ENCODE measurements at places on chromosomes 1 and 21.

- no peak for DNase-seq
Observed at GRCh38 chr1:17857996-17858395, 102.9 kb downstream of the ACTL8 start.

- no peak for DNase-seq
Observed at GRCh38 chr1:221308534-221309511, 429.6 kb downstream of the HLX start.

DNA sequence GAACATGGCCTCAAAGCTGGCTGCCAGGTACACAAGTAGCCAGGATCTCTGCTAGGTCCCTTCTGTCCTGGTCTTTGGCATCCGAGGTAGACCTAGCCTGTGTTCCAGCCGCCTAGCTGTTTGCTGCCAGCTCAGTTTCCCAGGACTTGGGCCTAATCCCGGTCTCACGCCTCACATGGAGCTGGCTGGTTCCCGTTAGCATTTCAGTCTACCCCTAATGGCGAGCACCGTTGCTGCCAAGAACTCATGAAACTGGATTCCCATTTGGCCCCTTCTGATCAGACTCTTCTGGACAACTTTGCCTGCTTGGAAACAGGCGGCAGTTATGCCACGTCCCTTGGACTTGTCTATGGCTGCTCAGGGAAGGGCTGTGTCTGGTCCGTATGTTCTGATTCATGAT lies 26.2 kb upstream of the HHAT start:
- no peak for DNase-seq

- no peak for DNase-seq
Observed at GRCh38 chr1:174942547-174943255, 57.0 kb upstream of the CACYBP start.

GRCh38 chr1:51328926-51329325 lies 1.4 kb downstream of the TTC39A start:
- DNase-seq: no peak

- DNase-seq: no peak
Observed at GRCh38 chr1:237111807-237112206, 69.8 kb downstream of the RYR2 start.

DNA sequence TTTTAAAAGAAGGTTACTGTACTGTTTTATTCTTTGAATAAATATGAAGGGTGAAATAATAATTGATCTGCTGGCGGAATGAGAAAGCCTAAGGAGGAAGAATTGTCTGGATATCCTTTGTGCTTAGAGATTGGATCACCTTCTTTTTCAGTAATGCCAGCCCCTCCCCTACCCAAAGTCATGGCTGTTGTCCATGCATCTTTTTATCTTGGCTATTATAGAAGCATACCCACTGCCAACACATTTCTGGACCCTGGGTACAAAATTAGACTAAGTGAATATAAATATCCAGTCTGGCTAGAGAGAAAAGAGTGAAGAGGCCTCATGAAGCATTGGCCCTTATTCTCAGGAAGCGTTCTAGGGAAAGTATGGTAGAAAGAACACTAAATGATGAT lies 28.1 kb downstream of the AK4 start:
- DNase-seq: no peak

DNA sequence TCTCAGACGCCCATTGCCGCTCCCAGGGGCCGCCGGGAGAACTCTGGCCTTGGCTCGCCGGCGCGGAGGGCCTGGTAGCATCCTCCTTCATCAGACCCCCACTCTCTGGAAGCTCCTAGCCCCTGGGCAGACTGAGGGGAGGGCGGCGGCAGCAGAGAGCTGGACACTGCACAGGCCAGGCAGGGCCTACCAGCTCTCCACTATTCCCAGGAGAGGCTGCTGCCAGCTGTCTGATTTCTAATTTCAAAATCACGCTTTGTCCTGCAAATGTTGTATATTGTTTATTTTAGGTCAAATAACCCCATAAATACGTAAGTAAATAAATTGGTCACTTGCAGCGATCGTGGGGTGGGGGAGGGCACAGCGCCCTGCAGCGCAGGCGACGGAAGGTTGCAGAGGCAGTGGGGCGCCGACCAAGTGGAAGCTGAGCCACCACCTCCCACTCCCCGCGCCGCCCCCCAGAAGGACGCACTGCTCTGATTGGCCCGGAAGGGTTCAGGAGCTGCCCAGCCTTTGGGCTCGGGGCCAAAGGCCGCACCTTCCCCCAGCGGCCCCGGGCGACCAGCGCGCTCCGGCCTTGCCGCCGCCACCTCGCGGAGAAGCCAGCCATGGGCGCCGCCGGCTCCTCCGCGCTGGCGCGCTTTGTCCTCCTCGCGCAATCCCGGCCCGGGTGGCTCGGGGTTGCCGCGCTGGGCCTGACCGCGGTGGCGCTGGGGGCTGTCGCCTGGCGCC lies at the start of gene MTARC1:
TSS of gene MTARC1 (plus strand) at position 577 of the 732 bp plus-strand sequence. CDS start at position 609, 32 bp downstream.
- DNase-seq: peak; percentile 84

- no peak for DNase-seq
Observed at GRCh38 chr1:180981596-180982387, 40.9 kb downstream of the STX6 start.

- DNase-seq: peak; percentile 92
Observed at GRCh38 chr1:15740924-15741850, 1.1 kb upstream of the TMEM82 start.

- peak; percentile 37 for DNase-seq
Observed at GRCh38 chr1:65791801-65792668, 660 bp upstream of the PDE4B start.

GRCh38 chr1:179327679-179328078 lies 34.1 kb downstream of the SOAT1 start:
- DNase-seq: no peak

- DNase-seq: no peak
Observed at GRCh38 chr1:8352471-8352845, 34.5 kb downstream of the SLC45A1 start.

GRCh38 chr1:228830954-228831481 lies 95.7 kb downstream of the RHOU start:
- DNase-seq: peak; percentile 30

DNA sequence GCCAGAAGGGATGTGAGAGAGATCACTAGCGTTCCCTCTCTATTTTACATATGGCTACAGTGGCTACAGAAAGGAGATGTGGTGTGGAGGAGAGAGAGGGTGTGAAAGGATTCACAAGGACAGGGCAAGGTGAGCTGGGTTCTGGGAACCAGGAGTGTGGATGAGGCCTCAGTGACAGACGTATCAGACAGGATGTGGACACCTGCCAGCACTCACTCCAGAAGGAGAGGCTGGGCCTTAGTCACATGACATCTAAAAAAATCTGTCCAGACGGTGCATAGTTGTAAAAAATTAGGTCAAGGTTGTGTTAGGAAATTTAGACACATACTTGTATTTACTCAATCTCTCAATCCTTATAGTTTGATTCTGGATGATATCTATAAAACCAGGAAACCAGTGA lies 10.6 kb downstream of the TRIM67 start:
- no peak for DNase-seq

- no peak for DNase-seq
Observed at GRCh38 chr1:31809698-31810097, 6.1 kb downstream of the SPOCD1 start.

- DNase-seq: no peak
Observed at GRCh38 chr1:193654951-193655735, 468.7 kb upstream of the B3GALT2 start.

- peak; percentile 78 for DNase-seq
Observed at GRCh38 chr1:24418898-24419628, 3.5 kb downstream of the NIPAL3 start.

GRCh38 chr1:17419626-17420328 lies 19.7 kb downstream of the RCC2 start:
- peak; percentile 68 for DNase-seq

DNA sequence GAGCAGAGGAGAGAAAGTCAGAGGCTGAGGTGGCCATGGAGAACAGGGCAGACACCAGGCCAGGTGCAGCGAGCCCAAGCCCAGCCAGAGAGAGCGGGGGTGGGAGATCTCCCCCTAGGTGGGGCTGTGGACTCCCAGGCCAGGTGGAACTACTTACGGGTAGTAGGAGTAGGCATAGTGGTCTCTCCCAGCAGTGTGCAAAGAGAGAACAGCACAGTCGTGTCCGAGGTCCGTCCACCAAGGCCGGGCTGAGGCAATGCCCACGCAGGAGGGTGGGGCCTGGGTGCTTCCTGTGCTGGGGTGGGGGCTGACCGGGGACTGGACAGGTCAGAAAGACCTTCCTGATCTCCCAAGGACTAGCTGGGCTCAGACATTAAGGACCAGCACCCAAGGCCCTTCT lies 263.7 kb downstream of the PTPRU start:
- no peak for DNase-seq

DNA sequence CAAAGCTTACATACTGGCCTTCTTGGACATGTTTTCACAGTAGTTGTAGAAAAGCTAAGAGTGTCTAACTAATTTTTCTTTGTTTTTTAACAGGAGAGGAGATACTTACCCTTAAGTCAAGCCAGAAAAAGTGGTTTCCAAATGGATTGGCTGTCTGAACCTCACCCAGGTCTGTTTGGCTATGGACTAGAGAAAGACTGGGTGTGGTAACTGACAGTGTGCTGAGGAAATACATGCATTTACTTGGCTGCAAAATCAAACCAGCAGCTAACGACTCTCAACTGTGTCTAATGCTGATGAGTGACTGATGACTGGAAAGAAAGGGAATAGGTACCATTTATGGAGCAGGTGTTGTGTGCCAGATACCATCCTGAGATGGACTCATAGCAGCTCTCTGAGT lies 91.1 kb downstream of the MTR start:
- DNase-seq: no peak

GRCh38 chr1:43932786-43933385 lies 715 bp upstream of the ARTN start:
- DNase-seq: no peak

GRCh38 chr1:207863893-207864535 lies 46.9 kb downstream of the CD34 start:
- DNase-seq: no peak

DNA sequence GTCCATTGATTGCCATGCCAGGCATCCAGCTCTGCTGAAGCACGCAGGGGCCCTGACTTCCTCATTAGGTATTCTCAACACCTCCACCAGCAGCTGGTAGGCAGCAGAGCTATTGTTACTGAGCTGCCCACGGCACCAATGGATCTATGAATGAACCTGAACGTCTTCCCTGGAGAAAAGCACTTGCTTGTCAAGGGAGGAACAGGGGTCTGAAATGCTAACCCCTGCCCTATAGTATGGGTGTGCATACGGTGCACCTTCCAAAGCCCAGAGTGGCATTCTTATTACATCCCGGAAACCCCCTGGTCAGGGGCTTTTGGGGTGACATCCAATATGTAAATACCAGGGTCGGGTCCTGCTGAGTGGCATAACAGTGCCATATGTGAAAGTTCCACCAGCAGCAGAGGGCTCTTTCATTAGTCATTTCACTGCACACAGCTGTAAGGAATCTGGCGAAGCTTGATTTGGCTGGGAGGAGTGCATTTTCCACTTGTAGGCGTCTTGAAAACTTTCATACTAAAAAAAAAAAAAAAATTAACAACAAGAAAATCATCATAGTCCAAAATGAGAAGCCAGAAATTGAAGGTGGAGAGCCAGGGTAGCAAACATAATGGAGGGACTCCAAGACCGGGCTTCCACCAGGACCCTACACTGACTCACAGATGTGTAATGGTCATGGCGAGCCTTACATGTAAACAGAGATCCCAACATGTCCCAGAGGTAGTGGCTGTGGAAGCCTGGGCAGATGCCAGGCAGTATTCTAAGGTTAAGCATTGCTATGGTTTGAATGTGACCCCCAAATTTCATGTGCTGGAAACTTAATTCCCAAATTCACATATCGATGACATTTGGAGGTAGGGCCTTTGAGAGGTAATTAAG lies 58.8 kb upstream of the PRDX6 start:
- no peak for DNase-seq

GRCh38 chr21:35007348-35007747 lies 41.8 kb downstream of the RUNX1 start:
- no peak for DNase-seq

GRCh38 chr1:35557118-35557610 lies at the start of gene KIAA0319L:
Gene KIAA0319L, minus strand, starts transcription at chr1:35557403. Its CDS starts 2,912 bp downstream, at chr1:35554491.
- peak; percentile 92 for DNase-seq

- DNase-seq: no peak
Observed at GRCh38 chr1:230831771-230832170, 36.5 kb downstream of the C1orf198 start.

- peak; percentile 15 for DNase-seq
Observed at GRCh38 chr1:165481820-165482532, 37.0 kb upstream of the RXRG start.

DNA sequence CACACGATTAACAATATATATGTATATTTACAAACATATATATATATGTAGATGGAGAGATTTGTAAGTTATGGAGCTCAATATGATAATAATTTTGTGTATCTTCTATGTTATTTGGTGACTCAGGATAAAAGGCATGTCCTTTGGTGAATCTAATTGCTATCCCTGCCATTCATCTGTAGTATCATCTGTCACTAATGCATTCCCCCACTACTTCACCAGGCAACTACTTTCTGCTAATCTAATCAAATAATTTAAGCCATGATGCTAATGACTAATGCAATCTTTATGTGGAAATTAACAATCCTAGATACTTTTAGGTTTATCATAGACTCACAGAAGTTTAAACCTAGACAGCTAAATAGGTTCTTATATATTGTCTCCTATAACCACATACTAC lies 1074.5 kb downstream of the PLA2G4A start:
- DNase-seq: no peak

DNA sequence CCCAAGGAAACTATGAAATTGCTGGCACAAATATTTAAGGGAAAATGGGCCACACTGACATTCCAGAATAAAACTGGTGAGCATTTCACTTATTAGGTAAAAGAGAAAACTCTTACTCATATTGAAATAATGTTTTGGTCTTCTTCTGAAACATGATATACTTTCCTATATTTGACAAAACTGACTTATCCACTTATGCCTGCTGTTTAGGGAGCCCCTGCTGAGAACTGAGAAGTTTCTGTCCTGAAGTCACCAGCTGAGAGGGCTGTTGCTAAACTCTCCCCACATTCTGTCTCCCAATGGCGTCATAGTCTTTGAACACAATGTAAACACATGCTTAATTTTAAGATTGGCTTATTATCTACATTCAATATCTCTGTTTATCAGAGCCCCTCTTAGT lies 46.8 kb upstream of the ZC3H11B start:
- DNase-seq: no peak

DNA sequence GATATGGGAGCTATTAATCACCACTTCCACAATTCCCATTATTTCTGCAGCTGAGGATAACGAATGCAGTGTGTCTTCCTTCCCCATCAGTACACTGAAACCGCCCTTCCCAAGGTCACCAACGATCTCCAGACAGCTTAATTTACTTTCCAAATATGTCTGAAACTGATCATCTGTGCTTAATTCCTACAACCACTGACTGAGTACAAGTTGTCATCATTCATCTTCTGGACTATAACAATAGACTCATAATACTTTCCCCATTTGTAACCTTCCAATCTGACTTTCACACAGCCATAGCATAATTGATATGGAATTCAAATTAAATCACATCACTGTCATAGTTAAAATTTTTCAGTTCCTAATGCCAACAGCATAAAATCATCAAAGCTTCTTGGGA lies 17.4 kb downstream of the DNM3 start:
- DNase-seq: no peak

DNA sequence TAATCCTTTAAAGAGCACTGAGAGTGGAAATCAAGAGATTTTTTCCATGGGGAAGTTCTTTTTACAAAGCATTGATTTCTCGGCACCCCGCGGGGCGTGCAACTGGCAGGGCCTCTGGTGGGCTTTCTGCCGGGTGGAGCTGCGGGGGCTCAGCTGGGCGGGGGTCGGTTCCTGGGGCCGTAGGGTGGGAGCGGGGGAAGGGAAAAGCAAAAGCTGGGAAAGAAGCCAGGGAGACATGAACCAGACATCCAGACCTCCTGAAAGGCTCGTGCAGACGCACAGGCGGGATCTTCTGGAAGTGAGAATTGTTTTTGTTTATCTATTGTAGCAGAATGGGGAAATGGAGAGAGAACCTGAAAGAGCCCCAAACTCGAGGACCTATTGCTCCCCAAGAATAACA lies 235.2 kb downstream of the FAM72C start:
- DNase-seq: no peak
